Stimulated activated CD4-positive, alpha-beta T cell treated with anti-CD3 and anti-CD28 coated beads, Interleukin-4, amount 100 ng/mL, for 24 hours (primary cell): ENCODE measurements at places on chromosomes 12 and 14.
A peak's percentile ranks its signal among the peaks of the same experiment; 100 is the strongest.

GRCh38 chr14:68653108-68653507 is 139.8 kb downstream of the ZFP36L1 start:
- no peak for DNase-seq

- DNase-seq: no peak
Observed at GRCh38 chr14:76313852-76314251, 62.1 kb upstream of the ESRRB start.

- no peak for DNase-seq
Observed at GRCh38 chr12:63013302-63013701, 78.4 kb upstream of the PPM1H start.

DNA sequence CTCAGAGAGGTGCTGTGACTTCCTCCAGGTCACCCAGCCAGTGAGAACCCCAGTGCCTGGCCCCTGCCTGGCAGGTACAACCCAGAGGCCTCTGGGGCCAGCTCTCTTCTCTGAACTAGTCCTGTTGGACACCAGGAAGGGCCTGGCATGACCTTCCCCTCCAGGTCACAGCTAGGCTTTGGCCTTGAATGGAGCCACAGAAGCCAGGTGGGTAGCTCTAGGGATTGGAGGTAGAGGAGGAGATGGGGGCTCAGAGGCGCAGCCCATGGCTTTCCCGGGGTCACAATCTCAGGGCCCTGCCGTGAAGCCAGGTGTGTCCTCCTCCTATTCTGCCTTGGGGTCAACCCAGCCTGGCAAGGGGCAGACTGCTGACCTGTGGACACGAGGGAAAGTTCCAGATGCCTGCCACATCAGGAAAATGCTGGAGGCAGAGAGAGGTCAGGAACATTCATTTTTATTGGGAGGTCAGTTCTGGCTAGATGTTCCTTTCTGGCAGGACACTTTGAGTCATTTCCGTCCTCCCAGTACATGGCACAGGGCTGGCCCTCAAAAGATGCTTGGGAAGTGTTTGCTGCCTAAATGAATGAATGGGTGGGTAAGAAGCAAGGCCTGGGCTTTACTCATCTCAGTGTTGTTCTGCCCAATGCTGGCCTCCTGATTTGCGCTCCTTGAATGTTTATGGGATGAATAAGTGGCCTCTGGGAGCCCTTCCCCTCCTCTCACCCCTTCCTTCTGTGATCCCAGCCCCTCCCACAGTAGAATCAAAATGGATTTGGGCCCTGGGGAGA is 25.4 kb downstream of the FAM222A start:
- DNase-seq: no peak

GRCh38 chr14:21043387-21043973 is 1.3 kb downstream of the RNASE7 start:
- no peak for DNase-seq

DNA sequence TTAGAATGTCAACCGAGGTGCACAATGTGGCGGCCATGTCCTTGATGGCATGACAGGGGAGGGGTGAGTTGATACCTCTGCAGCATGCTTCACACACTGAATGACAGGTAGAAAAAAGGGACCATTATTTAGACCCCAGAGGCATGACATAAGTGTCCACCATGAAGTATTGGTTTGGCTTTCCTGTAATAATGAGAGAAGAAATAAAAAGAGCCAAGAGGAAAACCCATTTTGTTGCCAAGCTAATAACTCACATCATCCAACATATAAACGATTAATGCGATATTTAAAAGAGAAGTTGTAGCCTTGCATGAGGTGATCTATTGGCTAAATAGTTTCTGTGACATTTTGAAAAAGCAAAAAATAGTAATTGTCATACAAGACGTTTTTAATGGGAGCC is 343.4 kb downstream of the LRIG3 start:
- no peak for DNase-seq

- DNase-seq: no peak
Observed at GRCh38 chr12:110345963-110346362, 57.5 kb downstream of the ANAPC7 start.

DNA sequence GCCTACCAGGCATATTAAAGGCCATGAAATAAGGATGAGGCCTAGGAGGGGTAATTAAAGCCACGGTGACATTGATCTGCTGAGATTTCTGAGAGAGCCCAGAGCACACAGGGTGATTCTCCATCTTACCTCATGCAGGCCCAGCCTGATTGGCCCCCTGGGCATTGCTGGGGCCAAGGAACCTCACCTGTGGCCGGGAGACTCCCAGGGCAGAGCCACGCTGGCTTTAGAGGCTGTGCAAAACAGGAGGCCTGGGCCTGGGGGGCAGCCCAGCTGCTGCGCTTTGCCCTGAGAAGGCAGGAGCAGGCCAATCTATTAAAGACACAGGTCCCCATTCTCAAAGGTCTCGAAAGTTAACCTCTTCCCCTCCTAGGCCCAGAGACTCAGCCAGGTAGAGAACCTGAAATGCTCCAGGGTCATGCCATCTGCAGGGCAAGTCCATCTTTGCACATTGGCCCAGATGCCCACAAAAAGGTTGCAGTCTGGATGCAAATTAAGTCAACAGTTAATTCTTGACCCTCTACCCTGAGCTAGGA is 1099.7 kb downstream of the BCL11B start:
- DNase-seq: no peak

DNA sequence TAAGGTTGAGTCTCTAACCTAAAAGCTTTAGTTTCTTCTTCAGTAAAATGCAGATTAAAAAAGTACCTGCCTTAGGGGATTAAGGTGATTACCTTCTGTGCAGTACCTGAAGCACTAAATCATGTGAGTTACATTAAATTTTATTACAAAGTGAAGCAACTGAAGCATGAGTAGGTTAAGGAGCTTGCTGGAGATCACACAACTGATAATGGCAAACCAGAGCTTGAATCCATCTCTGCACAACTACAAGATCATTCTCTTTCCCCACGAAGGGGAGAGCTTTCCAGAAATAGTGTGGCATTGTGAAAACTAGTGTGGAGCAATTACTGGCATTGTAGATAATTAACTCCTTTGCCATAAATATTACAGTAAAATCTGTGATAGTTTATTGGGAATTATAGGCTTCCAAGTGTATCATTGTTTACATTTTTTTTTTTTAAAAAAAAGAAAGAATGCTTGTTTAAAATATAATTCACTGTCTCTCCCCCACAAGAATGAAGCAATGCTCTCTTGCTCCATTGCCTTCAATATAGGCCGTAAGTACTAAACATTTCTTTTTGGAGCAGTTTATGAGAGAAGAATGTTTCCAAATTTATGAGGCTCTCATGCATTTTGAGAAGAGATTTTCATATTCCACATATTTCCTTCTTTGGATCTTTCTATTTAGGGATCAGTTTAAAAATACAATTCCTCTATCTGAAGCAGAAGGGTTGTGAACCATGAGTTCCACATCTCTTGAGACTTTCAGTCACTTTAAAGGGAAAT is 20.5 kb downstream of the SLC38A2 start:
- no peak for DNase-seq

- no peak for DNase-seq
Observed at GRCh38 chr12:43214166-43214565, 337.8 kb downstream of the ADAMTS20 start.

DNA sequence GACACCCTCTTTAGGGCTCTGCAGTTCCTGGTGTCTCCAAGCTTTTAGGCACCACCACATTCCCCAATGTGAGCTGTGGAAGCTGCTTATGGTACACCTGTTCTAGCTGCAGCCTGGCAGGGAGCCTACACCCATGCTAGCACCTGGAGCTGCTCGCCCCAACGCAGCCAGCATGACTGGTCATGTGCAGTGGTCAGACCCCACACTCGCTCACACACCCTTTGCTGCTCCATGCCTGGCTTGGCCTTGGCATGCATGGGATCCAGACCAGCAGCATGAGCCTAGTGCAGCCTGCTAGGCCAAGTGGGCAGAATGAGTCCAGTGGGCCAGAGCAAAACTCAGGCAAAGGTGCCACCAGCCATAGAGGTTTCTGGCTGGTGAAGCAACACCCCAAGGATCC is 86.4 kb upstream of the OSBPL8 start:
- DNase-seq: no peak

DNA sequence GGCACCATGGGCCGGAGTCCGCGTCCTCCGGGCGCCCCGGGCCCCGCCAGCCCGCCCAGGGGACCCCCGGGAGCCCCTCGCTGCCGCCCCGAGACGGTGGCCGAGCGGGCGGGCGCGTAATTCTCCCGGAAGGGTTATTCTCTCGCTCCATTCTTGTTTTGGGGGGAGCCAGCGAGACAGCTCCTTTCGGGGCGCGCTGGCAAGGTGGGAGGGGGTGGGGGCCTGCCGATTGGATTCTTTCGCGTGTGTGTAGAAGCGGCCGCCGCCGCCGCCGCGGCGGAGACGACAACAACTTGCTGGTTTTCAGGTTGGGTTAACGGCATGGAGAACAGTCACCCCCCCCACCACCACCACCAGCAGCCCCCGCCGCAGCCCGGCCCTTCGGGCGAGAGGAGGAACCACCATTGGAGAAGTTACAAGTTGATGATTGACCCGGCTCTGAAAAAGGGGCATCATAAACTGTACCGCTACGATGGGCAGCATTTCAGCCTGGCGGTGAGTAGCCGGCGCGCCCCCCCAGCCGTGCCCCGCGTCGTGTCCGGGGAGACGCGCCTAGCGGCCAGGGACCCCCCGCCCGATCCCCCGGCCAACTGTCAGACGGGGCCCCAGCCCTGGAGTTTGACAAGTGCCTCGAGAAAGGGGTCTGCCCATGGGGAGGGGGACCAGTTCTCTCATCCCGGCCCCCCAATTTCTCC is 755 bp downstream of the SETD1B start:
- DNase-seq: peak; percentile 58

DNA sequence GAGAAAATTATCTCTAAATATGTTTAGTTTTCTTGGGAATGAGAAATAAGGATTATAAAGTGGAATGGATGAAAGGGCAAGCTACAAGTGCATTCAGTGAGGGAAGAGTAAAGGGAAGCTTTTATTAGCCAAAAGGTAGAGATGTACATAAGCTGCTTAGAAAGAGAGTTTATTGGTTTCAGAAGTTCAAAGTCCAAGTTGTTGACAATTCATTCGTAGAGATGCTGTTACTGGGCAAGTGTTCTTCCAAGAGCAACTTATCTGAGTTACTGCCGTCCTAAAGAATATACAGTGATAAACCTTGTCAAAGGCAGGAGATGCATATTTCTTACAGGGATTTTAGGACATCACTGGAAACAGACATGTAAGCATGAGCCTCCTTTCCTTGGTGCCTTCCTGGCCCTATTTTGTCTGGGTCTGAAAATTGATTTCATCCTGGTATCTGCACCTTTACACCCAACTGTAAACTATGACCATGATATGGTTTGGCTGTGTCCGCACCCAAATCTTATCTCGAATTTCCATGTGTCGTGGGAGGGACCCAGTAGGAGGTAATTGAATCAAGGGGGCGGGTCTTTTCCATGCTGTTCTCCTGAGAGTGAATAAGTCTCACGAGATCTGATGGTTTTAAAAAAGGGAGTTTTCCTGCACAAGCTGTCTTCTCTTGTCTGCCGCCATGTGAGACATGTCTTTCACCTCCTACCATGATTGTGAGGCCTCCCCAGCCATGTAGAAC is 46.8 kb downstream of the TRMT5 start:
- DNase-seq: no peak

DNA sequence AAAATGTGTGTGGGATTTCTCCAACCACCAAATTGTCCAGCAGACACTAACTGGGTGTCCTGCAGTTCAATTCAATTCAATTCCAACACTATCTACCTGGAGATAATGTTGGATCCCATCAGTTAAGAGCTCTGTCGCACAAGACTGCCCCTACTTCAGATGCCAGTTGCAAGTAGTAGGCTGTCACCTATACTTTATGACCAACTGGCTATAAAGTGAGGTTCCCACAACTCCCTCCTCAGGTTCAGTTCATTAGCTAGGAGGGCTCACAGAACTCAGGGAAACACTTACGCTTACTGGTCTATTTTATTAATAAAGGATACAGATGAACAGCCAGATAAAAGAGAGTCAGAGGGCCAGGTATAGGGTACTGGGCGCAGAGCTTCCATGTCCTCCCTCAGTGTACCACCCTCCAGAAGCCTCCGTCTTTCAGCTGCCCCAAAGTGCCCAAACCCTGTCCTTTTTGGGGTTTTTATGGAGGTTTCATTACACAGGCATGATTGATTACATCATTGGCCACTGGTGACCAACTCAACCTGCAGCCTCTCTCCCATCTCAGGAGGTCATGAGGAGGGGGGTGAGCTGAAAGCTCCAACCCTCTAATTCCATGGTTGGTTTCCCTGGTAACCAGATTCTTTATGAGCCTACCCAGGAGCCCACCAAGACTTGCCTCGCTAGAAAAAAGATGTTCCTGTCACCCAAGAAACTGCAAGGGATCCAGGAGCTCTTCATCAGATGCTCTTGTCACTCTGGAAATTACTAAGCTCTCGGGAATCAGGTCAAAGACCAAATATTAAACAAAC is 7.5 kb upstream of the SERPINA5 start:
- DNase-seq: no peak

GRCh38 chr12:42364692-42365091 is 38.7 kb downstream of the PPHLN1 start:
- DNase-seq: no peak

DNA sequence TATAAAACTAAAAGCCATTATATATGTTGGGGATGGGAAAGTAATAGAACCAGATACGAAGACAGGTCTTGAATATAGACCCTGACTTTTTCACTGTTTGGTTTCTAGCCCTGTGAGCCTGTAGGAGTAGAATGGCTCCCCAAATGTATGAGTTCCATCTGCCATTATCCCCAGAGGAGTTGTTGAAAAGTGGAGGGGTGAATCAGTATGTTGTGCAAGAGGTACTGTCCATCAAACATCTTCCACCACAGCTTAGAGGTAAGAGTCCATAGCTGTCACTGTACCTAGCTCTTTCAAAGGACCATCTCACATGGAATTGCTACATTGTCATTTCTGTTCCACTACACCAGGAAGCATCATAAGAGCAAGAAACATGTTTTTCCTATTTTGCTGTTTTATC is 1.1 kb downstream of the NCAPD2 start:
- DNase-seq: no peak

DNA sequence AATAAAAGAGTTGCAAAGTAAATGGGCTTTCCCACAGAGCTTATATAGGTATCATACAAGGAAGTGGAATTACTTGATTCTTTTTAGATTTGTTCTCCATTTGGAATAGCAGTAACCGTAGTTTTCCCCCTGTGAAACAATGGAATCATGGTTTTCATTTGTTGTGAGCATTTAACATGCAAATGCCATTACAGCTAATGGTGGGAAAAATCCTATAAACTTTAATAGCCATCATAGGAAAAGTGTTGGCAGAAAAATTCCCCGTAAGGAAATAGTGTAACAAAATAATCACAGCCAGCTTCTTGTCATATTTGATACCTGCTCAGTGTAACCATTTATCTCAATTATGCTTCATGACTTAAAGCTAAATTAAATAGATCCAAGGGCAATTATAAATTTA is 95.3 kb downstream of the TPH2 start:
- no peak for DNase-seq

GRCh38 chr12:80325167-80325959 is 118.7 kb upstream of the PTPRQ start:
- no peak for DNase-seq

- no peak for DNase-seq
Observed at GRCh38 chr14:28785096-28785952, 18.7 kb downstream of the FOXG1 start.

GRCh38 chr12:19971361-19972280 is 396.7 kb upstream of the PDE3A start:
- DNase-seq: no peak

- DNase-seq: no peak
Observed at GRCh38 chr12:53585448-53586125, 40.6 kb downstream of the ATF7 start.

GRCh38 chr12:119762619-119763018 is 94.7 kb downstream of the PRKAB1 start:
- no peak for DNase-seq

GRCh38 chr12:6620137-6620884 is 13.1 kb upstream of the CHD4 start:
- DNase-seq: peak; percentile 61

- DNase-seq: no peak
Observed at GRCh38 chr14:55893705-55894104, 224.5 kb upstream of the PELI2 start.
